ENCODE measurements at places on chromosomes 13 and 19.

DNA sequence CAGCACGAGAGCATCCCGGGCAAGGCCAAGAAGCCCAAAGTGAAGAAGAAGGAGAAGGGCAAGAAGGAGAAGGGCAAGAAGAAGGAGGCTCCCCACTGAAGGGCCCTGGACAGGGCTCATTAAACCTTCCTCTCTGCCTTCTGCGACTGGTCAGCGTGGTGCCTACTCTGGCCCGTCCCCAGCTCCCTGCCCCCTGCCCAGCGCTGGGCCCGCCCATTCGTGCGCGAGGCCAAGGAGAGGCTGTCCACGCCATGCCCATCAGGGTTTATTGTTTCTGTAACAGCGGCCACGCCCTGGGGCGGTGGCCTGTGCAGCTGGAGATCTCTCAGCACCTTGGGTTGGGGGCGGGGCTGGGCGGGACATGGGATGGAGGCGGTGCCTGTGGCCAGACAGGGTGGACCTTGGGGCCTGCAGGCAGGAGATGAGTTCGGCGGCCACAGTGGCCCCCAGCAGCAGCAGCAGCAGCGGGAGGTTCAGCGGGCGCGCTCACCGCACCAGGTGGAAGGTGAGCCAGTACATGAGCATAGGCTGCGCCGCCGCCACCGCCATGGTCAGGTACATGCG lies 897 bp downstream of the C19orf33 start:
- DNase-seq, result no peak

DNA sequence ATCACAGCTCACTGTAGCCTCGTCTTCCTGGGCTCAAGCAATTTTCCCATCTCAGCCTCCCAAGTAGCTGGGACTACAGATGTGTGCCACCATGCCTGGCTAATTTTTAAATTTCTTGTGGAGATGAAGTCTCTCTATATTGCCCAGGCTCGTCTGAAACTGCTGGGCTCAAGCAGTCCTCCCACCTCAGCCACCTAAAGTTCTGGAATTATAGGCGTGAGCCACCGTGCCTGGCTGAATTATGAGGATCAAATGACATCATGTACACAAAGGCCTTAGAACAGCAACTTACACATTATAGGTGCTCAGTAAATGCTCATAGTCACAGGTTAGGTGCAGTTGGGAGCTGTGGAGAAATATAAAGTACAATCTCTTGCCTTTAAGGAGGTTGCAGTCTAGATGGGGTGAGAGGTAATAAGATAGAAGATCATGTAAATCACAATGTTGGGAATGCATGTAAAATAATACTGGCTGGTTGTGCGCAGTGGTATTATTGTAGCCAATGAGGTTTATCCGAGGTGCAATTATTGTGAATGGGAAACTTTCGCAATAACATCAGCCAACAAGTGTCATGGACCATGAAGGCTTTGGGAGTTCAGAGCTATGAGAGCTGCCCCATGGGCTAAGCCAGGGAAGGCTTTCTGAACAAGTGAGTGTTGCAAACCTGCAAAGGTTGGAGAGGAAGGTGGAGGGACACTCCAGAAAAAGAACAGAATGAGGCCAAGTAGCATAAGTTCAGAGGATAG lies 29.8 kb upstream of the CXCL17 start:
- no peak for DNase-seq

DNA sequence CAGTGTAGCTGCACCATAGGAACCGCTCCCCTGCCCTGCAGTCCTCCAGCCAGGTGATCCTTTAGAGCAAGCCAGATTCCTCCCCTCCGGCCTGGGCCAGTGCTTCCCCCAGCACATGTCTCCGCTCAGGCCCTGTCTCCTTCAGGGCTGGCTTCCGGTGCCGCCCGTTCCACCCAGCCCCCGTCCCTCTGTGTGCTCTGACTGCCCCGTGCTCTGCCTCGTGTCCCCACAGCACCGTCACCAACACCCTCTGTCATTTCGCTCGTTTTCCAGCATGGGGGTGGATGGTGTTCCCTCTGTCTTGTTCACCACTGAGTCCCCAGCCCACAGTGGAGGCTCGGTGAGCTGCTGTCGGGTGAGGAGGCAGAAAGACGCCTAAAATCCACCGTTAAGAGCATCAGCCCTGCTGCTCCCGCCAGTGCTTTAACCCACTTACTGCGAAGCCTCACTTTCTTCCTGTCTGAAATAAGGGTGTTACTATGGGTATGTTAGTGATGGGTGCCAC lies 54.5 kb downstream of the TSSK6 start:
- no peak for DNase-seq

- no peak for DNase-seq
These were observed 7.3 kb upstream of the DGKH start for GRCh38 chr13:42041011-42041683.

DNA sequence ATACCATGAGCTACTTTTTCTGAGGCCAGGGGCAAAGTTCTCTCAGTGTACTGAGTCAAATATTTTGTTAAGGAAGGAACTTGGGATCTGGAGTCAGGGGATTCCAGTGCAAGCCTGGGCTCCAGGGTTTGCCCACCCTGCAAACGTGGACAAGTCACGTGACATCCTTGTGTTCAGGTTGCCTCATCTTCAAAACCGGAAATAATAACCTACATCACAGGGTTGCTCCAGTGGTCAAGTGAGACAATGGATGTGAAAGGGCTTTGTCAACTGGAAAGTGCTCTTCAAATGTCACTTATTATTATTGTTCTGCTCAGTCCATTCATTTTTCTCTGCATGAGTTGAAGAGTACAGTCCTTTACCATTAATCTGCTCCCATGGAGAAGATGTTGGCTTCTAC lies 414.9 kb downstream of the COG6 start:
- DNase-seq, result no peak

GRCh38 chr13:80359414-80359777 lies 18.5 kb upstream of the SPRY2 start:
- DNase-seq, result no peak

DNA sequence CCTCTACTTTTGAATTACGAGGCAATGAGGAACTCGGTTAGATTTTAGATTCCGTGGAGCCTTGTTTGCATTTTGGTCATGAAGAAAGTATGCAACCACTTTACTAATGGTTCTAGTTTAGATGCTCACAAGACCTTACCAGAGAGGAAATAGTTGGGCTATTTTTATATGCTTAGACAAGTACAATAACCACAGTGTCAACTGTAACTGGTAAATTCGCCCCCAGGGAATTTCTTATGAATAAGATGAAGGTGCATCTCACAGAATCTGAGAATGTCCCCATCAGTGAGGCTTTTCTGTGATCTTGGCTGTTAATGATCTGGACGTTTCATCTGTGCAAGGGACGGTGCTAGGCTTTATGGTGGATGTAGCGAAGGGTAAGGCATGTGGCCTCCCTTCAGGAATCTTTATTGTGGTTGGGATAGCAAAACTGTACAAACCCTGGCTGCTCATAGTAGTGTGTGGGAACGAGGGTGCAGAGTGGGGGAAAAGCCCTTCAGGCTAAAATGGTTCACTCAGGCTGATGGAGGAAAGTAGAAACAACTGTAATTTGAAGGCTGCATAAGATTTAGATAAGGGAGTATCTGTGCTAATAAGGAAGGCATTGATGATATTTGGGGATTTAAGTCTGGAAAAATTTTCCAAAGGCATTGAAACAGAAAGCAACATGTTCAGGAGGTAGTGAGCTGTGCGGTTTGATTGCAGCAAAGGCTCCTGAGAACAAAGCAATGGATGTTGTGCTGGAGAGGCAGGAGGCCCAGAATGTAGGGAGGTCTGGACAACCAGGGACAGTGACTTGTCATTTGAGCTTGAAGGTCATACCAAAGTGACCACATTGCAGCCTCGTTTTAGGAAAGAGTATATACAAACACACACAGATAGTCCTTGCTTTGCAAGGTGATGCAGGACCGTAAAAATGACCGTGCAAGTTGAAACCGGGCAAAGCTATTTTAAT lies 28.4 kb downstream of the UBAC2 start:
- peak; percentile 63 for DNase-seq

DNA sequence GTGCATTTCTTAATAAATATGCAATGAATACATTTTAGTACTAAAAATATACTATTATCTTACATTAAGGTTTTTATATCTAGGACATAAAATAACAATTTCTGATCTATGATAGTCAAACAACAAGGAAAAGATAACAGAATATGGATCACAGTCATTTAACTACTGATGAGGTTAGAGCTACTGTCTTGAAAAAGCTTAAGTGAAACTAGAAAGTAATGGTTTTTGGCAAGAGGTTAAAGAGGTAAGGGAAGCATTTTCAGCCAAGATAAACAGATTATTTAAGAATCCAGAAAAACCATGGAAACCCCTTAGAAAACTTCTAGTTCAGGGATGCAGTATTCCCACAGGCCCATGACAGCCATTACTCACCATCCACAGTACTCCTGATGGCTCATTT lies 787.4 kb downstream of the DACH1 start:
- no peak for DNase-seq

DNA sequence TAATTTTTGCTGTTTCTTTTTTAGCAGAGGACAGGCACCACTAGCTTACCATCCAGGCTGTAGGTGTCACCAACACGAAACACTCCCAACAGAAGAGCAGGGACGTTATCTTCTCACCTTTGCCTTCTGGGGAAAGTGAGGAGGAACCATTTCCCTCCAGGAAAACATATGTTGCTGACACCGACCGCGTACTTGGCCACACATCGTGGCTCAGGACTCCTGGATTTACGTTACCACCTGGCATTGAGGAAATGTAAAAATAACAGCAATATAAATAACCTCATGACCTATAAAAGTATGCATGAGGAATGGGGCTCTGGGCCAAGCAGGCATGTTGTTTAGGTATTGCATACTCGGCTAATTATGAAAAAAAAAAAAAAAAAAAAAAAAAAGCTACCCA lies 525.1 kb downstream of the MYO16 start:
- no peak for DNase-seq

DNA sequence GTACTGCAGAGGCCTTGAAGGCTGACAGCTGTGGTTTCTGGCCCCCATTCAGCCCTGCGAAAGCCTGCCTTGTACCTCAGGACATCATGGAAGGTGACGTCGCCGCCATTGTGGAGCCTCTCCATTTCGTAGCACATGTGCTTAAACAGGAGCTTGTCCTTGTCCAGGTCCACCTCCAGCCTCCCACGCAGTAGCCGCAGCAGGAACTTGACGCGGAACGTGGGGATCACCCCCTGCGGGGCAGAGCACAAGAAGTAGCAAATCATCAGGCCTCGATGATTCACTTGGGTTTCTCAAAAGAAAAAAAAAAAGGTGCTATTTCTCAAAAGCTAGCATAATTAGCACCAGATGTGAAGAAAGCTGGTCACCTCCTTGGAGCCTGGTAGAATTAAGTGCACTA lies 351.0 kb downstream of the NALCN start:
- DNase-seq, result no peak

GRCh38 chr13:32150794-32151193 lies 119.2 kb downstream of the FRY start:
- DNase-seq, result no peak

- DNase-seq, result no peak
These were observed 154.9 kb downstream of the TM9SF2 start for GRCh38 chr13:99656092-99656745.

GRCh38 chr19:40687525-40688016 lies 2.9 kb downstream of the NUMBL start:
- DNase-seq, result no peak

DNA sequence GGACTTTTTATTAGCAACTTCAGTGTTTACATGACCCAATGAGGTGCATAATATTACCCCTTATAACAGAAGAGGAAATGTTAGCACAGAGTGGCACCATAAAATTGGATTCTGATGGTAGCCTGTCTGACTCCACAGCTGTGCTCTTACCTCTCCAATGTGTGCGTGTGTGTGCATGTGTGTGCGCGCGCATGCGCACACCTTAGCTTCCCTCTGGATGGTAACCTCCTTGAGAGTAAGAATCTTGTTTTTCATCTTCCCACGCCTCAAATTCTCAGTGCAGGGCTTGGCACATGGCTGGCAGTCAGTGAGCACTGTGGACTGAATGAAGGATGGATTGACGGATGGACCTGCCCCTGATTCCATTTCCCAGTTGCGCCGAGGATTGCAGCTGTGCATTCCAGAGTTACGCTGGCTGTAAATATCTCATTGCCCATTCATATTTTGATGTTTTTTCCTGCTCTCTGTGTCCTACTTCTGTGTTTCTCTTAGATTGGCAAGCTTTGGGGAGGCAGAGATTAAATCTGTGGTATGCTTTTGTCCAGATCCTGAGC lies 99.2 kb upstream of the WASF3 start:
- DNase-seq, result no peak

DNA sequence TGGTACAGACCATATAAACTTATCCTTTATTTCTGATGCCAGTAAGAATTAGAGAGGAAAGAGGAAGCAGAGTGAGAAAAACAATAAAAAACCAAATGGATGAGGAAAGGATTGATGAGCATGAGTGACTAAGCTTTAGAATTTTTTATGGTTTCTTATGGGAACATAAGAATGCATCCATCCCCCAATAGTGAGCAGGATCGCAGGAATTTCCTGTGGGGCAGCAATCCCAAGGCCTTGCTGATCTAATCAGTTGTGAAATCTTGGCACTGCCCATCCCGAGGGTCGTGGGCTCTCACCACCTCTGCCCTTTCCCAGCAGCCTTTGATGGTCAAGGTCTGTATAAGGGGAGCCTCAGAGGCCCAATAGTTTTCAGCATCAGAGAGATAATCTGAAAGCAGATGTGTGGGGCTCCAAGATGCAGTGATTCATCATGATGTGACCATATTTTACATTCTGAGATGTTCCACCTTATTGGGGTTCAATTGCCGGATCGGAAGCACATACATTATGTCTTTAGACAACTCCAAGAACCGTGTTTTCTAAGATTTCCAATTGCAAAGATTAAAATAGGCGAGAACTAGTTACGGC lies 222.1 kb downstream of the DNAJC15 start:
- DNase-seq, result no peak

GRCh38 chr13:113187263-113187669 lies 21.2 kb downstream of the PCID2 start:
- peak; percentile 90 for DNase-seq

DNA sequence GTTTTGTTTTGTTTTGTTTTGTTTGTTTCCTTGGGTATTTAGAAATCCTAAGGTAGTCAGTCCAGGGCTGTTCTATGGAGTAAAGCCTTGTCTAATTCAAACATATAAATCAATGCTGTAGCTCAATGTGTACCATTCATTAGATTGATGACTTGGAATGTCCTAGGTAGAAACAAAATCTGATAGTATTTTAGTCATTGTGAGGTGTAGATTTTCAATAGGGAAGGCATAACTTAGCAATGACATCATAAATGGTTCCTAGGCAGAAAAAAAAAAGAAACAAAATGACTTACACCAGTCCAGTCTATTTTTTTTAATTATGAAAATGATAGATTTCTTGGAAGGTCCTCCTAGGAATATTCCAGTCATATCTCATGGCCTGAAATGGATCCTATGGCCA lies 189.9 kb downstream of the SPRY2 start:
- peak; percentile 8 for DNase-seq

- DNase-seq, result no peak
These were observed 80.5 kb downstream of the COL4A2 start for GRCh38 chr13:110387451-110388107.

GRCh38 chr19:18847549-18848463 lies 16.0 kb downstream of the UPF1 start:
- no peak for DNase-seq

GRCh38 chr19:54172471-54173358 lies at the start of gene TMC4:
TMC4 (minus strand) TSS chr19:54173160; CDS start chr19:54173117, 43 bp downstream.
- no peak for DNase-seq

Measured in epithelial cell of prostate (primary cell).